Peyer's patch (tissue), 4 donors: ENCODE measurements at places on chromosomes 13 and 19.

DNA sequence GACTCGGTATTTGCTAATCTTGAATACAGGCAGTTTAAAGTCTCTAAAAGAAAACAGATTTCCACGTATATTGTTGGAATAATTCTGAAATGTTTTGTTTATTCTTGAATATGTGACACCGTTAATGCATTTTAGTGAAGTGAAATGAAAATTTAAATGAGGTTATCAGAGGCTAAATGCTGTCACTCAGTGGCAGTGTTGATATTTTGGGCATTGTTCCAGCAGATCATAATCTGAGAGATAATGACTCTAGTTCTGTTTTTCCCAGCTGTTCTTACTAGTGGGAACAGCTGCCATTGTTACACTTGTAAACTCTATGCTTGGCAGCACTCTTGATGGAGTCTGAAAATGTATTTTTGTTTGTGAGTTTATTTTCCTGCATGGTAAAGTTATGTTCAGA, 365.6 kb upstream of the SLC10A2 start:
- no peak for DNase-seq

- peak; percentile 65 for DNase-seq
These were observed 41.3 kb downstream of the FLT3 start for GRCh38 chr13:28058866-28059613.

DNA sequence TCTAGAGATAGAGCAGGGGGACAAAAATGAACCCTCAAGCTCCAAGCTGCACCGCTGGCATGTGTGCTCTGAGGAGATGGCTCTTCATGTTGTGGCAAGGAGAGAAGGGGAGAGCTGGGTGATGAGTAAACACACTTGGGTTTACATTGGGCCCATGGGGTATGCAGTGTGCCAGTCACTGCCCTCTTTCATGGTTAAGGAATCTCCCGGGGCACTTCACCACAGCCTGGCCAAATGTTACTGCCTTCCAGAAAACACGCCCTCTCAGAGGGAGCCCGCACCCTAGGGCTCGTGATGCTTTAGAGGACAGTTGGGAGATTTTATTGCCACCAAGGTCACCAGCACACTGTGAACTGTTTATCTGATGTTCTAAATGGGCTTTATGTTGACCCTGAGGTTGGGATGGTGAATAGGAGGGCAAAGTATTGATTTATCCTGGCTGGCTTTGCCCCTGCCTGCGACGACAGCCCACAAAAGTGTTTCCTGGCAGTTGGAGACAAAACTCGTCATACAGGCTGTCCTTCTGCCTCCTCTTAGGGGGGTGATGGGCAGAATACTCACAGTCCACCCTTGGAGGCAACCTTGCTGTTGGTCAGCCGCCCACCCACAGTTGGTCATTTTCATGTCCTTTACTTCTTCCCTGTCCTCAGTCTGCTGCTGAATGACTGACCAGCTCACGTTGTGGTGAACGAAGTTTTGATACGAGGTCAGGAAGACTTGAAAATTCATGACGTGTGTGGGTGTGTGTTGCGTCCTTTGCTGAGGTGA, 156.9 kb downstream of the STK24 start:
- DNase-seq = no peak

DNA sequence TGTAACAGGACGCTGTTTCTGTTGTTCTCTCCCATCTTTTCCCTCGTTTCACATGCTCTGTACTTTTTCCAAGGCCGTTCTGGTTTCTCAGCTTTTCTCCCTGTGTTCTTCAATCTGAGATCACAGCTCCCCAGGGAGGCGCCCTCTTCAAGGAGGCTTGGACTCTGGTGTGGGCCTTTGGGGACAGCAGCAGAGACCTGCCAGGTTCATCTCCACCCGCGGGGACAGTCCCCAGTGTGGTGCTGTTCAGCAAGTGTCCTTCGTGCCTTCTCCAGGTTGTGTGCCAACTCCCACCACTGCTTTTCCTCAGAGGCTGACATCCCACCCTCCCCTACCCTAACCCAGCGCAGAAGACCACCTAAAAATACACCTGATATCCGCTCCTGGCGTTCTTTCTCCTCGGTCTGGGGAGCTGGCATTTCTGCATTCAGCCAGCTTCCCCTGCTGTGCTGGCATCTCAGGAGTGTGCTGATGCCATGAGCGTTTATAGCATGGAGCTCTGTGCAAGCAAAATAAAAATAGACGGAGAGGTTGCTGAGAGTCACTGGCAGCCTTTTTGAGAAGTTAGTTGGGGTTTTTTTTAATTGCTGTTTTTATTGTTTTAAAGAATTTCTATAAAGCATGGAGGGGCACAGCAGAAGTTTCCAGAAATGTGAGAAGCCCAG, 149.4 kb downstream of the STK24 start:
- no peak for DNase-seq

DNA sequence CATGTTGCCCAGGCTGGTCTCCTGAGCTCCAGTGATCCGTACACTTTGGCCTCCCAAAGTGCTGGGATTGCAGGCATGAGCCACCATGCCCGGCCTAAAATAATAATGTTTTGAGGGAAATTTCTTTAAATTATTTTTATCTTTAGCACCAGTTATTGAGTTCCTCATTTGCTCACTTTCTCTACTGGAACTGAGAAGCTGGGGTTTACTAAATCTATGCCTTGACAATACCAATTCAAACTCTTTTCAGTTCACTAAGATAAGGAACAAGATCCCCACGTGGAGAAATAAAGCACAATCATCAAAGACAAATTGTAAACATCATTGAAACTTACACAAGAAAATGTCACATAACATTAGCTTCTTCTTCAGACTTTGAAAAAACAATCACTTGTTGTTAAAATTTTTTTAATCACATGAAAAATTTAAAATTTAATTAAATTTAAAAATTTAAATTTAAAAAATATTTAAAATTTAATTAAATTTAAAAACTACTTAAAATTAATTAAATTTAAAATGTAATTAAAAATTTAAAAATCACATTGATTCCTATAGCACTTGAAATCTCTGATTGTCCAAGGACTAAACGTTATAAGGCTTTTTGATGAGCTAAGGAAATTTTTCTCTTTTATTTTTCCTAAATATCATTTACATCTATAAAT, 25.2 kb upstream of the XPO4 start:
- DNase-seq = no peak

DNA sequence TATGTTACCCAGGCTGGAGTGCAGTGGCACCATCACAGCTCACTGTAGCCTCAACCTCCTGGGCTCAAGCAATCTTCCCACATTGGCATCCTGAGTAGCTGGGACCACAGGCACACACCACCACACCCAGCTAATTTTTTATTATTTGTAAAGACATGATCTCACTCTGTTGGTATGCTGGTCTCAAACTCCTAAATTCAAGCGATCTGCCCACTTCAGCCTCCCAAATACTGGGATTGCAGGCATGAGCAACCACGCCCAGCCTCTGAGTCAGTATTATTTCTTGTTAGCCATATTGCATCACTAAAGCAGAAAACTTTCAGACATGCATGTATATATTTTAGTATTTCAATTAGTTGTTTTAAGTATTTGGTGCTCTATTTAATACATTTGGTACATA, 376.4 kb downstream of the GPC6 start:
- DNase-seq = no peak

- DNase-seq = peak; percentile 69
These were observed 19.2 kb upstream of the ERCC1 start for GRCh38 chr19:45442778-45443461.

DNA sequence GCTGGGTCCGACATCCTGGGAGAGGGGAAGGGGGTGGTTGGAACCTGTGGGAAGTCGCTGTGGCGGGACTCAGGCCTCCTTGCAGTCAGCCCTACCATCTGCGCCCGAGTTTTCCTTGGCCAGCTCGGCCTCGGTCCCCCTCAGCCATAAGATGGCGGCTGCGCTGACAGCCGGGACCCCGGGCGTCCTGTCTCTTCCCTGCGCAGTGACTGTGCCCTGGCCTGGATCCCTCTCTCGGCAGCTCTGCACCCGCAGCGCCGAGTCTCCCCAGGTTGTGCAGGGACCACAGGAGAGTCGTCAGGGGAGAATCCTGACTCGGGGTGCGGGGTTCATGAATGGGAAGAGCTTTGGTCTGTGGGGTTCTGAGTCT, 345 bp downstream of the ZNF257 start:
- DNase-seq = peak; percentile 44

DNA sequence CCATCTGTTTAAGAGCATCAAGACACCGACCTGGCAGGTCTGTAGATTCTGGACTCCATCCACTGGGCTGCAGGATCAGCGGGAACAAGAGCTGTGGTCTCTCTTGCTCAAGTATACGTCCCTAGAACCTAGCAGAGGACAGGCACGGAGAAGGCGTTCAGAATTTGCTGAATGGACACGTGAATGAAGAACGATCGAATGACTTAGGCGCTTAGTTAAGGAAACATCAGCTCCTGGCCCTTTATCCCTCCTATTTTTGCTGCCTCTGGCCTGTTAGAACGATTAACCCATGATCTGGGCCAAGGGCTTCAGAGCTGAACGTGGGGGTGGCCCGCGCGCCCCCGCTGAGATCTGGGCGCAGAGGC, 953 bp downstream of the DZIP1 start:
- no peak for DNase-seq

- DNase-seq = no peak
These were observed 1191.0 kb downstream of the SLITRK5 start for GRCh38 chr13:88862095-88862620.

- DNase-seq = peak; percentile 71
These were observed 11.3 kb downstream of the EPS8L1 start for GRCh38 chr19:55086730-55087541.

DNA sequence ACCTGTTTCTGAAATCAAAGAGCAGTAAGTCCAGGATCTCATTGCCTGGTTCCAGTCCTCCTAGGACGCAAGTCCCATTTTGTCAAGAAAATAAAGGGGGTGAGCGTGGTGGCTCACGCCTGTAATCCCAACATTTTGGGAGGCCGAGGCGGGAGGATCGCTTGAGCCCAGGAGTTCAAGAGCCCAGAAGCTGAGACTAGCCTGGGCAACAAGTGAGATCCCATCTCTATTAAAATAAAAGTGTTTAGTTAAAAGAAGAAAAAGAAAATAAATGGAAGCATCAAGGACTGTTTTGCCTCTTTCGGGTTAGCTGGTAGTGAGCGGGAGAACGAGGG, 344 bp upstream of the HAUS5 start:
- DNase-seq = no peak

GRCh38 chr13:79966493-79966895, 374.4 kb downstream of the SPRY2 start:
- no peak for DNase-seq

DNA sequence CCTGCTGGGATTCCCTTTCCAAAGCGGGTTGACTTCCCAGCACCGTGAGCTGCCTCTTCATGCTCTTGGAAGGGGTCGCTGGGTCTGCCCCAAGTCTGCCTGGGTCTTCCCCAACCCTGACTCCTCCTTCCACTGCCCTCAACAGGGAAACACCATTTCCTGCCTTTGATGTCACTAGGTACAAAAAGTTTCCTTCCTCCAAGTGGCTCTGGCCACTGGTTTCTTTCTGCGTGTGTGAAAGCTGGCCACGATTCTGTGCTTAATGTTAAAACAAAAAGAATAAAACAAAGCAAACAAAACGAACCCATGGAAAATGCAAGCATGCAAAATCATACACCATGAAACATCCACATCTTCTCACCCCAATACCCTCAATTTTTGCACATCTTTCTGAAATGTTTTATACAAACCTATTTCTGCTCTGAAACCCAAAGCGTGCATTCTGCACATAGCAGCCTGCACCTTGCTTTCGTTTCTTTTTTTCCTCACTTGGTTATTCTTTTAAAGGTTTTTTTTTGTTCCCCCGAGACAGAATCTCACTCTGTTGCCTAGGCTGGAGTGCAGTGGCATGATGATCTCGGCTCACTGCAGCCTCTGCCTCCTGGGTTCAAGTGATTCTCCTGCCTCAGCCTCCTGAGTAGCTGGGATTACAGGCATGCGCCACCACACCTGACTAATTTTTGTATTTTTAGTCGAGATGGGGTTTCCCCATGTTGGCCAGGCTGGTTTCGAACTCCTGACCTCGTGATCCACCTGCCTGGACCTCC, 12.5 kb upstream of the TNFSF9 start:
- peak; percentile 50 for DNase-seq

DNA sequence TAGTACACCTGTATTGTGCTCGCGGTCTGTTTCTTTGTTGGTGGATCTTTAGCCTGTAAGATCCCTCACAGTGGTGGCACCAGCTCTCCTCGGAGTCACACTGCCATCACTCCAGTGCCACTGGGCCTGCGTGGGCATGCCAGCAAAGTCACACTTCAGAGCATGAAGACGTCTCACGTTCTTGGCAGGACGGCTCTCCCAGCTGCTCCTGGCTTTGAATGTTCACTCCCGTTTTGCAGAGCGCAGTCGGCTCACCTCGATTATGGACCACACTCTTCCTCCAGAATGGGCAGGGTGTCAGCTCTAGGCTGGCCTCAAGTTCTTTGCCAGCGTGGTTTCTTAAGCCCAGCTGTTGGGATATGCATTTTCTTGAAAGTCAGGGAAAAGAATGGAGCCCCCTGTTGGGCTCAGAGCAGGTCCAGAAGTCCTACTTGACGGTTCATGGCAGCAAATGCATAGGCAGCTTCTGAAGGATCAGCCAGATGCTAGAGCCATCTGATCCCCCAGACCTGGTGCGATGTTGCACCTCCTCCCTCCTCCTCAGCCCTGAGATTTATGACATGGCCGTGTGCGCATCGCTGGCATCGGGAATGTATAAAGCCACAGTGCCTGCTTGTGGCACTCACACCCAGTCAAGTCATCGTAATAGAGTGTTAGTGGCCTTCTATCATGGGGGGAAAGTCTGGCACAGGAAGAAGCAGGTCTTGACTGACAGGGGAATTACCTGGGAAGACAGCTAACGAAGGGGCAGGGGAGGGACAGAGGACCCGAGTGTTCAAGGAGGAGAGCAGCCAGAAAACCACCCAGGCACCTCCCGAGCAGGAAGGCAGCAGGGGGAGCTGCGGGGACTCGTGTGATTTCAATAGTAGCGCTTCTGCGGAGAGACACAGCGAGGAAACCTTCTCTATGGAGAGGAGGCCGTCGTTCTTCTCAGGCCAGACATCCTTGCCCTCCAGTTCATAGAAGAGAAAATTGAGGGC, 40.2 kb upstream of the NPAS1 start:
- no peak for DNase-seq

DNA sequence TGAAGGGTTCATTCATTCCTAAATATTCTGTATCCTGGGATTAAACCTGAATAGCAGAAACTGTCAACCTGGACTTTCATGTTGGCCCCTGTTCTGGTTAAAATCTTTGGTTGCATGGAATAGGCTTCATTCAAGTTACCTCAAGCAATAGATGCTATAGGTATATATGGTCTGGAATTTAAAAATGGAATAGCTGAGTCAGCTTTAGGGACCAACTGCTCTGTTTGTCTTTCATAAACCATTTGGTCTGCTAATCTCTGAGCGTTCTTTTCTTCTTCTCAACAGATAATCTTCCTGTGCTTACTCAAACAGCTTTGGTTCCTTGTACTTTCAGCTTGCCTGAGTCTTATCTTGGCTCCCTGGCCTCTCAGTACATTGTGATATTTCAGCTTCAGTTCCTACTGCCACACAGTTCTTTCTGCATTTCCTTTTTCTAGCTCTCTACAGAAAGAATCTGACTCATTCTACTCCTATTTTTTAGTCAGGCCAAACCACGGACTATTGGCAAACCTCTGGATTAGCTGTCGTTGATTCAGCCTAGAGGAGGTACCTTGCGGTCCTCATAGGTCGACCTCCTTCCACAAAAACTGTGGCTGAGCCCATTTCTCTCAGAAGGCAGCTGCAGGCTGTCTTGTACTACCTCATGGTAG, 35.9 kb upstream of the MAB21L1 start:
- no peak for DNase-seq

GRCh38 chr13:100434010-100434763, 154.4 kb downstream of the GGACT start:
- DNase-seq = no peak
